Liver (tissue), 10 donors: ENCODE measurements at places on chromosomes 7 and 10. TPM values are rescaled to one million over a fixed set of nuclear protein-coding genes. Genes with fewer than 3 reads are reported as not detected.

DNA sequence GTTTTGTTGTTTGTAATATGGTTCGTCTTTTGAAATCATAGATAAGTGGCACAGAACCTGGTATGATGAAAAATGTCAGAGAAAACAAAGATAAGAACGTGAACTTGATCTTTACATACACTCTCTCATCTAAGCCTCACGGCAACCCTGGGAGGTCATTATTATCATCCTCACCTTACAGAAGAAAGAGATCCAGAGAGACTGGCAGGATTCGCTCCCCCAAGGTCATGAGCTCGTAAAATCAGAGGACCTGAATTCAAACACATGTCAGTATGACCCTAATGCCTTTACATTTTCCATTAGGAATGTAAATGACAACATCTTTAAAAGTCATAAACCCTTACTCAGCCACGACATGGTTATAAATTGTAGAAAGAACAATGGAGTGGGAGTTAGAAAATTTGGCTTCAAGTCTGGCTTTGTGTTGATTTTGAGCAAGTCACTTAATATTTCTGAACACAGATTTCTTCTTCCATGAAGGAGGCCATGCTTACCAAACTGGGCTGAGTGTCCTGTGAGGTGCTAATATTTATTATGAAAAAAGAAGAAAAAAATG is 35.9 kb downstream of the HIPK2 start:
- H3K4me1 ChIP-seq, result peaks cover 92% of the 10 kb centered on the region
- H3K27me3 ChIP-seq, result no peaks in the 10 kb centered on the region
- H3K4me3 ChIP-seq, result no peak overlapping the region
- no peaks in the 10 kb centered on the region for H3K36me3 ChIP-seq
- H3K27ac ChIP-seq, result peak overlapping the region; percentile 96

POLR2J2 gene
- 5.5 TPM for total RNA-seq

DNA sequence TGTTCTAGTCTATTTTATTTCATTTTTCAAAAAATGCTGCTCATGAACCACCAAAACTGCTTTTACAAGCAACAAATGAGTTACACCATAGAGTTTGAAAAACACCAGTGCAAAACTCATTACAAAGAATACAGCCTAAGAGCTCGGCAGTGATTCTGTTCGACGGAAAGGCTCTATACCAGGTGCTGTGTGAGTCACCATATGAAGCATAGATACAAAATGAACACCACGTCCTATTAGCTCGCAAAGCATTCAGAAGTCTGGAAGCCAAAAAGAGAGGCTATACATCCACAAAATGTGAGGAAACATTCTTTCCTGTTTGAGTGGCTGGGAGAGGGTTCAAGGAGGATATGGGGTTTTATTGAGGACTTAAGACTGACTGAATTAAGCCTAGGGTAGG is 136.1 kb downstream of the ATE1 start:
- no peaks in the 10 kb centered on the region for H3K36me3 ChIP-seq
- DNase-seq, result no peak
- no peaks in the 10 kb centered on the region for H3K27me3 ChIP-seq
- peaks cover 8% of the 10 kb centered on the region for H3K4me1 ChIP-seq
- H3K27ac ChIP-seq, result no peak overlapping the region
- H3K4me3 ChIP-seq, result no peak overlapping the region

- DNase-seq, result no peak
- no peak overlapping the region for H3K27ac ChIP-seq
- H3K4me3 ChIP-seq, result no peak overlapping the region
- no peaks in the 10 kb centered on the region for H3K36me3 ChIP-seq
These were observed 5.2 kb downstream of the AGAP3 start for GRCh38 chr7:151091431-151091830.

GRCh38 chr10:130174328-130174727 is 38.1 kb downstream of the GLRX3 start:
- DNase-seq, result no peak
- H3K4me1 ChIP-seq, result no peaks in the 10 kb centered on the region
- no peak overlapping the region for H3K27ac ChIP-seq
- H3K27me3 ChIP-seq, result no peaks in the 10 kb centered on the region
- peaks cover 35% of the 10 kb centered on the region for H3K36me3 ChIP-seq

TLX1 gene
- 0.33 TPM for total RNA-seq

- no peaks in the 10 kb centered on the region for H3K27me3 ChIP-seq
- peaks cover 16% of the 10 kb centered on the region for H3K36me3 ChIP-seq
- H3K4me3 ChIP-seq, result no peak overlapping the region
- DNase-seq, result no peak
These were observed 188.1 kb downstream of the TCF7L2 start for GRCh38 chr10:113137941-113138685.

DNA sequence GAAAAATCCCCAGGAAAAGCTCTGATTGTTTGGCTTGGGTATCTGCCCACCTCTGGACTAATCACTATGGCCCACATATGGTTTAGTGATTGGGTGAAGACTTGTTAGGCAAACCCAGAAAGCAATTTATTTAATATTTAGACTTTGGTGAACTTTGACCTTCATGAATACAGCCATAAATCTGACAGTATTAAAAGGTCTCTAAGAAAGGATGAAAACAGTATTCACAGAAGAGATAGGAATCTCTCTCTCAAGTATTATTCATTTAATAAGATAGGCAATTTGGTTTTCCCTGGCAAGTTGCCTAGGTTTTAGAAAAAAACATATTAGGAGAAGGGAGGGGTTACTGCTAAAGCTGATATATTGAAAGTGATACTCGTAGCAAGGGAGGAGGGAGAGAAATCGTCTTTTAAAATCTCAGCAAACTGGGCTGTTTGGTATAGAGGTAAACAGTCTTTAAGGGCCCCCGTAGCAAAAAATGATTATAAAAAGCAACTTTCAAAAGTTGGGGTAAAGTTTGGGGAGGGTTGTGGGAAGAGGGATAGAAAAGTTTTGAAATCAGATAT is 57.1 kb downstream of the LSMEM1 start:
- H3K36me3 ChIP-seq, result no peaks in the 10 kb centered on the region
- no peak for DNase-seq
- no peak overlapping the region for H3K27ac ChIP-seq

- no peak for DNase-seq
- no peaks in the 10 kb centered on the region for H3K36me3 ChIP-seq
- H3K27me3 ChIP-seq, result no peaks in the 10 kb centered on the region
- no peak overlapping the region for H3K4me3 ChIP-seq
These were observed 34.0 kb downstream of the LYZL1 start for GRCh38 chr10:29322918-29323317.

GRCh38 chr7:43625980-43626379 is 43.1 kb downstream of the STK17A start:
- no peaks in the 10 kb centered on the region for H3K36me3 ChIP-seq
- no peak overlapping the region for H3K27ac ChIP-seq
- H3K27me3 ChIP-seq, result no peaks in the 10 kb centered on the region
- DNase-seq, result no peak

- H3K27me3 ChIP-seq, result no peaks in the 10 kb centered on the region
- H3K4me1 ChIP-seq, result no peaks in the 10 kb centered on the region
- H3K36me3 ChIP-seq, result no peaks in the 10 kb centered on the region
- DNase-seq, result no peak
- H3K4me3 ChIP-seq, result no peak overlapping the region
These were observed 166.9 kb downstream of the CUX1 start for GRCh38 chr7:101984133-101984879.

GRCh38 chr7:131124867-131125266 is 202.8 kb upstream of the MKLN1 start:
- no peaks in the 10 kb centered on the region for H3K36me3 ChIP-seq
- H3K27me3 ChIP-seq, result no peaks in the 10 kb centered on the region
- H3K4me3 ChIP-seq, result no peak overlapping the region
- H3K27ac ChIP-seq, result no peak overlapping the region
- no peak for DNase-seq

DNA sequence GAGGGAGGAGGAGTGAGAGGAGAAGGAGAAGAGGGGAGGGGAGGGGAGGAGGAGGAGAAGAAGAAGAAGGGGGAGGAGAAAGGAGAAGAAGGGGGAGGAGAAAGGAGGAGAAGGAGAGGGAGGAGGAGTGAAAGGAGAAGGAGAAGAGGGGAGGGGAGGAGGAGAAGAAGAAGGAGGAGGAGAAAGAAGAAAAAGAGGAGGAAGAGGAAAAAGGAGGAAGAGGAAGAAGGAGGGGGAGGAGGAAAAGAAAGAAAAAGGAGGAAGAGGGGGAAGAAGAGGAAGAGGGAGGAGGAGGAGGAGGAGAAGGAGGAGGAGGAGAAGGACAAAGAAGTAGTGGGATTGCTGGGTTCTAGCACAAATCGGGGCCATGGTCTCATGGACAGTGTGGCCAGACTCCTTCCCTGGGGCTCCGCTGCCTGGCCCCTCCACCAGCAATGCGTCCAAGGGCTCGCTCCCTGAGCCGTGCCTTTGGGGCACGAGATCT is 4.2 kb upstream of the MAFK start:
- no peaks in the 10 kb centered on the region for H3K36me3 ChIP-seq
- no peaks in the 10 kb centered on the region for H3K27me3 ChIP-seq
- no peak overlapping the region for H3K27ac ChIP-seq
- H3K4me3 ChIP-seq, result no peak overlapping the region
- peaks cover 3% of the 10 kb centered on the region for H3K4me1 ChIP-seq
- no peak for DNase-seq

SPDYE8 gene
- total RNA-seq, result not detected

- no peak overlapping the region for H3K4me3 ChIP-seq
- peaks cover 3% of the 10 kb centered on the region for H3K27me3 ChIP-seq
- no peak overlapping the region for H3K27ac ChIP-seq
- no peaks in the 10 kb centered on the region for H3K4me1 ChIP-seq
These were observed 244.2 kb downstream of the CELF2 start for GRCh38 chr10:11261687-11262493.

DNA sequence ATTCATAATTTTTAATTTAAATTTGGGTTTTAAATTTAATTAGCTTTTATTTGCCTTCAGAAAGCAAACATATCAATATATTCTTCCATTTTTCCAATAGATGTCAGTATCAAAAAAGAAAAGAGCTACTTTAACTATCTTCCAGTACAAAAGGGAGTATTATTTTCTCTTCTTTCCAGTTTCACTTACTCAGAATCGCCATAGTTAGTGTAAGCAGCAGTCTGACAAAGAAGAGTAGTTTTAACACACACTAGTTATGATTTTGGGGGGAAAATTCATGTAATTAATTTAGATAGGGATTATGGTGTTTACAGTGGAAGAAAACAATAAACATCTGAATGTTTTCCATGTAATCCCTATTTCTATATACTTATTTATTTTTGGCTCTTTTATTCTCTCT is 272.6 kb upstream of the DGKB start:
- H3K4me3 ChIP-seq, result no peak overlapping the region
- no peak for DNase-seq
- H3K27me3 ChIP-seq, result no peaks in the 10 kb centered on the region
- no peaks in the 10 kb centered on the region for H3K4me1 ChIP-seq

POLR2J3 gene
- 27.7 TPM for total RNA-seq

CLRN3 gene
- 0.33 TPM for total RNA-seq

DNA sequence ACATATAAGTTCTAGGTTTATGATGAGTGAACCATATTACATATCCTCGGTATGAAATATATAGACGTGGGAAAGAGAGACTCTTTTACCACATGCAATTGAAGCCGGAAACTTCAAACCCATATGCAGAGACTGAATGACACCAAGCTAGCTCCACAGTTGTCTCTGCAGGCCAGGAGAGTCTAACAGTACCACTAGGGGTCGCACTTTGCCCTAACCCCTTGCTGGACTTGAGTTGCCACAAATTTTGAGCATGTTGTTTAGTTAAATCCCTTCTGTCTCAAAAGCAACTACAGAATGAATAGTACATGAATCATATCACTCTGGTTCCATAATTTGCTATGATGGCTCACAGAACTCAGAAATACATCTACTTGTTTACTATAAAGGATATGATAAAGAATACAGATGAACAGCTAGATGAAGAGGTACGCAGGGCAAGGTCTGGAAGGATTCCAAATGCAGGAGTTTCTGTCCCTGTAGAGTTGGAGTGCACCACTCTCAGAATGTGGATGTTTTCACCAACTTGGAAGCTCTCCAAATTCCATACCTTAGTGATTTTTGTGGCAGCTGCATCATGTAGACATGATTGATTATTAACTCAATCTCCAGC is 112.4 kb upstream of the YAE1 start:
- no peaks in the 10 kb centered on the region for H3K27me3 ChIP-seq
- DNase-seq, result no peak
- H3K27ac ChIP-seq, result no peak overlapping the region
- H3K36me3 ChIP-seq, result no peaks in the 10 kb centered on the region

GRCh38 chr10:132758865-132759264 is 27.1 kb downstream of the NKX6-2 start:
- H3K4me3 ChIP-seq, result no peak overlapping the region
- H3K4me1 ChIP-seq, result no peaks in the 10 kb centered on the region
- H3K36me3 ChIP-seq, result no peaks in the 10 kb centered on the region
- no peak overlapping the region for H3K27ac ChIP-seq
- H3K27me3 ChIP-seq, result no peaks in the 10 kb centered on the region
- DNase-seq, result no peak

DNA sequence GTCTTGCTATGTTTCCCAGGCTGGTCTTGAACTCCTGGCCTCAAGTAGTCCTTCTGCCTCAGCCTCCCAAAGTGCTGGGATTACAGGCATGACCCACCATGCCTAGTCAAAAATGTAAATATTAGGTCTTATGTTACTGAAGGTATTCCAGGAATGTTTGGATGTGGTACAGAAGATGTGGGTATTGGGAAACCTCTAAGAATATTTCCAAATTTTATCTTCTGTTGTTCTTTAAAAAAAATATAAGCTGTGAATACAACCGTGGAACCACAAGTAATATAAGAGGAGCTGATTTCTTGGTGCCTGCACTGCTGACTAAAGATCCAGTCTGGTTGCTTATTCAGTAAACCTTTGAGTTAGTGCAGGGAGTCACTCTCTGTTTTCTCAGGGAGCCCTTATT is 178.3 kb downstream of the AUTS2 start:
- no peaks in the 10 kb centered on the region for H3K36me3 ChIP-seq
- H3K27me3 ChIP-seq, result no peaks in the 10 kb centered on the region
- no peak overlapping the region for H3K4me3 ChIP-seq
- no peaks in the 10 kb centered on the region for H3K4me1 ChIP-seq
- no peak for DNase-seq

DNA sequence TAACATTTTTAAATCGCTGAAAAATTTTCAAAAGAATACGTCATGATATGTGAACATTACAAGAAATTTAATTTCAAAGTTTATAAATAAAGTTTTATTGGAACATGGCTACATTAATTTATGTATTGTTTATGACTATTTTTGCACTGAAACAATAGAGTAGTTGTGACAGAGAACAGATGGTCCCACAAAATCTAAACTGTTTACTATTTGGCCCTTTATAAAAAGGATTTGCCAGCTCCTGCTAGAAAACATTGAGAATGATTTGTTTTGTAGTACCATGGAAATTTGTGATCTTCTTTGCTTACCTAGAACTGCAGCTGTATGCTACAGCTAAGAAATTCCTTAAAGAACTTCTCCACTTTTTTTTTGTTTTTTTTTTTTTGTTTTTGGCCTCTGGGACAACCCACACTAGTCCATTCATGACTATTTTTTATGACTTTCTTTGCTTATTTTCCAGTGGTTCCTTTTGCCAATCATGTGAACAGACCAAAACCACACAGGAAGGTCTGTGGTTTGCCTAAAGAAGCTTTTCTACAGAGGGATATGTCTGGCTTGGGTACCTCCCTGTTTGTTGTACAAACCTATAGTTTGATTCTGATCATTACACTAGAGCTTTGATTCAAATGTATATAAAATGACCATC is 55.7 kb downstream of the ST7 start:
- H3K27ac ChIP-seq, result no peak overlapping the region
- no peaks in the 10 kb centered on the region for H3K27me3 ChIP-seq
- H3K4me3 ChIP-seq, result no peak overlapping the region
- no peaks in the 10 kb centered on the region for H3K36me3 ChIP-seq
- peaks cover 1% of the 10 kb centered on the region for H3K4me1 ChIP-seq

- no peaks in the 10 kb centered on the region for H3K27me3 ChIP-seq
- H3K36me3 ChIP-seq, result peaks cover 49% of the 10 kb centered on the region
- H3K4me1 ChIP-seq, result no peaks in the 10 kb centered on the region
- no peak for DNase-seq
These were observed 34.6 kb upstream of the PPIF start for GRCh38 chr10:79312601-79313187.
